ENCODE measurements at places on chromosomes 1 and 21.
A peak's percentile ranks its signal among the peaks of the same experiment; 100 is the strongest.

- DNase-seq = no peak
Measured at GRCh38 chr1:235304549-235305451, 23.2 kb downstream of the ARID4B start.

DNA sequence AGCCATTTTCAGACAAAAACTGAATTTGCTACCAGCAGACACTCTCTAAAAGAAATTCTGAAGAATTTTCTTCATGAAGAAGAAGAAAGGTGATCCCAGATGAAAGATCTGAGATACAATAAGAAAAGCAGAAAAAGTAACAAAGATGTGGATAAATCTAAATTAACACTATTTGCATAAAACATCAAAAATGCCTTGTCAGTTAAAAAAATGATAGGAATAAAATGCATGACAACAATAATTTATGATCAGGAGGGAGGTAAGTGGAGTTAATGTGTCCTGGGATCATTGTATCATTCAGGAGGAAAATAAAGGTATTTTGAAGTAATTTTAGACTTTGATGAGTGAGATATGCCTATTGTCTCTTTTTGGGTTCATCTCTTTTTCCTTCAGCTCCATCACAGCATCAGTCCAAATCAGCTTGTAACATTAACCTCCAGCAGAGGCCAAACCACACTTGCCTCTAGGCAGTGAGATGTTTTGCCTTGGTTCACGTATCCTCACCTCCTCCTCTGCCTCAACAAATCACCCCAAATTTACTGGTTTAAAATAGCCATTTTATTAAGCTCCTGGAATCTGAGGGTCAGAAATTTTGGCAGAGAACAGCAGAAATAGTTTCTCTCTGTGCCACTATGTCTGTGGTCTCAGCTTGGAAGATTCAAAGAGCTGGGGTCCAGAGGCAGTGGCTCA, 76.9 kb upstream of the HIVEP3 start:
- no peak for DNase-seq

DNA sequence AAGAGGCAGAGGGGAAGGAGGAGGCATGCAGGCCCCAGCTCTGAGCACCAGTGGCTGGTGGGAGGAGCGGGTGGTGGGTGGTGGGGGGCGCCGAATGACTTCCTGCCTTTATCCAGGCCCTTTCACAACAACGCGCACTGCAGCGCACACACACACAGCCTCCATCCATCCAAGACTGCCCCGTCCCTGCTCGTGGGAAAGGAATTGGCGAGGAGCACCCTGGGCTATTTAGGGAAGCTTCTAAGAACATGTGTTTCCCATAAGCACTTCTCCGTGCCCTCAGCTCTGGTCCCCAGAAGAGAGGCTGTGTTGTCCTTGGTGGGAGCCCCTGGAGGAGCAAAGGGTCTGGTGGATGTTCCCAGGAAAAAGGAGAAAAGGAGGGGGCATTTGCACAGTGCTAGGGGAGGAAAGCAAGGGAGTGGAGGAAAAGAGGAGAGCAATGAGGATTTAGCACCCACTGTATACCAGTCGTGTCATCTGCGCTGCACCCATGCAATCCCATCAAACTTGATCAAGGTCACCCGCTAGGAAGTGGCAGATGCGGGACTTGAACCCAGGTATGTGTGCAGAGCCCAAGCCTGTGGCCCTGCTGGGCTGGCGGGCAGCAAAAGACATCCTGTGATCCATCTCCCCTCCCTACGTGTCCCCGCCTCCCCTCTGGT, 28.1 kb downstream of the EPHA2 start:
- DNase-seq = no peak

DNA sequence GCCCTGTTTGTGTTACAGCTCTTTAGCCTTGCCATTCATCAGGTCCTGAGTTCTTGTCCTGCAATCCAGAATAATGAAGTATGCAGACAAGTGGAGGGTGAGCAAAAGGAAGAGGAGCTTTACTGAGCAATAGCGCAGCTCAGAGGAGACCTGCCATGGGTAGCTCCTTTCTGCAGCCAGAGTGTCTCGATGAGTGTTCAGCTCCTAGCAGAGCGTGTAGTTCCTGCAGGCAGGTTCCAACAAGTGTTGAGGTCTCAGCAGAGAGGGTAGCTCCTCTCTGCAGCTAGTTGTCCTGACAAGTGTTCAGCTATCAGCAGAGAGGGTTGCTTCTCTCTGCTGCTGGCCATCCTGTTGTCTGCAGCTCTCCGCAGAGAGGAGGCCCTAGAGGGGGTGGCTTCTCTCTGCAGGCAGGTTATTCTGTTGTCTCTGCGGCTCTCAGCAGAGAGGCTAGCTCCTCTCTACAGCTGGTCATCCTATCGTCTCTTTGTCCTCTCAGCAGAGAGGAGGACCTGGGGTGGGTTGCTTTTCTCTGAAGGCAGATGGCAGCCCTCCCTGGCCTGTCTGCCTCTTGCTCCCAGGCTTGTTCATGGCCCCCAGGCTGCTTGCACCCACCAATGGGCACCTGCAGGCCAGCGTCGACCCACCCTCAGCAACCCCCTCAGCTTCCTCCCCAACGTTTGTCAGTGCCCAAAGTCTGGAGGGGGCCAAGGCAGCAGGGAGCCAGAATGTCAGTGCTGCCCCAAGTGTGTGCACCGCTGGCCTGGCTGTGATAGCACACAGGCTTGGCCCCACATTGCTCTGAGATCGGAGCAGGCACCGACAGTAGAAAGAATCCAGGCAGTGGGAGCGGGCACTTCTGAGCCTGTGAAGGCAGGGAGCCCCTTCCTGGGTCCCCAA, 112.5 kb upstream of the RUNX3 start:
- DNase-seq = no peak

DNA sequence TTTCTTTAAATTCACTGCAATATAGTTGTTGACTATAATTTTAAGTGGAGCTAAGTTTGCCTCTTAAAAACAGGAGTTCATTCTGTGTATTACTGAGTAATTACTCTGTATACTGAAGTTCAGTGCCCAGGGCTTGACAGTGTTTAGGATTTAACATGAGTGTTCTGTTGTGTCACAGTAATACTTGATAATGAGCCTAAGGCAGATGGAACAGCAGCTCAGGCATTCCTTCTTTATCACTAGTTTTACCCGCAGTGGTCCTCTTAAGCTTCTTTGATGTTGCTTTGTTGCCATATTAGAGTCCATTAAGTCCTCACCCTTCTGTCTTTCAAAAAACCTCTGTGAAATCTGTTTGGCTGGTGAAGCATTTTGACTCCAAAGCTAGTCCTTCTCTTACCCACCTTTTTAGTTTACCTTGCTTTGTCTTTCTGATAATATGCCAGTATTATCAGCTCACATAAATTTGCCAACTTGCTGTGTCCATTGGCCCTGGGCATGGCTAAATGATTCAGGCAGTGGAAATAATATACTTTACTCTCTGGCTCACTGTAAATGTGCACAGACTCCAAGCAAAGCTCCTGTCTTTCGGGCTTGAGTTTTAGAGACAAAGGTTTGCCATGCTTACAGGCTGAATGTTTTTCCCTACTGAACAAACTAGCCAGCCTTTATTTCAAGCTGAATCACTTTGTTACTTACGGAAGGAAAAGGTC, 17.7 kb downstream of the HIPK1 start:
- DNase-seq = no peak

DNA sequence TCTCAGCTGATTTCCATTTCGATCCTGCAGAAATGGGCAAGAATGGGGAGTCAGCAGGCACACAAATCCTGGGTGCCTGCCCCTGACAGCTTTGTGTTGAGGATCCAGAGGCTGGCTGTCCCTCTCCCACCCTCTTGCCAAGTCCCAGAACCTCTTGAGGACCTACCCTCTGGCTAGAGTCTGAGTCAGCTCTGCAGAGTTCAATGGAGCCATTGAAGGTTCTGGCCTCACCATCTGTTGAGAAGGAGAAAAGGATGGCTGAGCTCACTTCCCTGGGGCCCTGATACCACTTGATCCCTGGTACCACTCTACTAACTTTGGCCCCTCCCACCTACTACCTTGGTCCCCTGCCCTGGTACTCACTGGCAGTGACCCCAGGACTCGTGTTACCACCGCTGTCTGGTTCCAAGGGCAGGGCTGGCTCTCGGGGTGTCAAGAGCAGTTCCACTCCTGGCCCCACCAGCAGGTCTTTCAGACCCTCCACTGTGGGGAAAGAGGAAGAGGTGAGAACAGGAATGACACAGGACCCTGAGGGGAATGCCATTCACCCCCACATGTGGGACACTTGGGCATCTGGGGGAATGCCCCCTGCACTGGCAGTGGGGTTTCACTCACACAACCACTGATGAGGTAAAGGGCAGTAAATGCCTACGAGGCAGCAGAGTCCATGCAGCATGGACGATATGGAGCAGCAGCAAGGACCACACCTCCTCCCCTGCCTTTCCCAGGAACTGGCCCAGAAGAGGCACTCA, 10.5 kb downstream of the RXFP4 start:
- no peak for DNase-seq

DNA sequence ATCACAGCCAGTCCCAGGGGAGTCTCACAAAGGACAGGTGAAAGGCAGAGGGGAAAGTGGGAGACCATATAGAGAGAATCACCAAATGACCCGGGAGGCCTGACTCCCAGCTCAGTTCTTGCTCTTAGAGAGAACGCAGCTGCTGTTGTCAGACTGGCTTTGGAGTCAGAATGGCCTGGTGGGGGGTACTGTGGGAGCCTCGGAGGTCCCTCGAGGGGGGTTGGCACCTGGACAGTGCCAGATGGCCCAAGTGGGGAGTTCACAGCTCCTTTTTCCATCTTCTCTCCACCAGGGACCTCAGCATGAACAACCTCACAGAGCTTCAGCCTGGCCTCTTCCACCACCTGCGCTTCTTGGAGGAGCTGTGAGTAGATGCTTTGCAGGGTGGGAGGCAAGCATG, 31.5 kb downstream of the LGR6 start:
- no peak for DNase-seq

DNA sequence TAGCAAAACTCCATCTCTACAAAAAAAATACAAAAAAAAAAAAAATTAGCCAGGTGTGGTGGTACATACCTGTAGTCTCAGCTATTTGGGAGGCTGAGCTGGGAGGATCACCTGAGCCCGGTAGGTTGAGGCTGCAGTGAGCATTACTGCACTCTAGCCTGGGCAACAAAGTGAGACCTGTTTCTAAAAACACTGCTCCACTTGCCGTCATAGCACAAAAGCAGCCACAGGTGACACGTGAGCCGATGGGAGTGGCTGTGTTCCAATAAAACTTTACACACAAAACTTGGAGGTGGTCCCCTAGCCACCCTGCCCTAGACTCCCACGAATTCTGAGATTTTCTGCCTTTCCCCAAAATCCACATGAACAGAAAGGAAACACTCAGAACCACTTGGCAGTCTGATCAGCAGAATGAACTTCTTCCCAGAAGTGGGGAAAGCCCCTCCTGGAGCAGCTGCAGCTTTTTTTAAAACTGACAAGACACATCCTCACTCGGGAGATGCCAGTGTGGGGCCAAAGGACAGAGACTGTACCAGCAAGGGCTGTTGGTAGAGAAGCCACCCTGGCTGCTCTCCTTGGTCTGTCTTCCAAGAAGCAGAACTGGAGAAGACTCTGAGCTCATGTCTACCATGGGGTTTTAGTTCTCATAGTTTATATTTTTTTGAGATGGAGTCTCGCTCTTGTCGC, 23.3 kb downstream of the PLEKHM2 start:
- DNase-seq = no peak

GRCh38 chr1:198763298-198763714, 124.5 kb downstream of the PTPRC start:
- DNase-seq = peak; percentile 55

GRCh38 chr1:247332623-247333361, 1.1 kb upstream of the ZNF496 start:
- DNase-seq = peak; percentile 31

- DNase-seq = no peak
Measured at GRCh38 chr1:222461941-222462340, 86.0 kb downstream of the HHIPL2 start.

- DNase-seq = no peak
Measured at GRCh38 chr1:27026621-27027574, 14.2 kb upstream of the TENT5B start.

DNA sequence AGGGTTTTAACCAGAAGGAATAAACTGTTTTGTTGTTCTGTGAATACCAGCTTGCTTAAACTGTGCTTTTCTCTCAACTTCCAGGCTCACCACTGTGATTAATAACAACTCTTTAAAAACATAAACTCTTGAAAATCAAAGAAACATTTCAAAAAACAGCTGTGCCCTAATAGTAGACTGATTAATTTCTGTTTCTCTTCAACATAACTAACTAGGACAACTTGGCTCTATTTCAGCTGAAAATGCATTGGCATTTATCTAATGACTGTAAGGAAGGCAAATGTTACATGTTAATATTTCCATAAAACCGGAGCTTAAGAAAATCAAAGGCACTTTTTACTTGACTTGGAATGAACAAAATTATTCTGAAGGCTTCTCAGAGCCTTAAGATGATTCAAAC, 656.1 kb upstream of the NEGR1 start:
- no peak for DNase-seq

- DNase-seq = no peak
Measured at GRCh38 chr1:208449951-208450350, 205.8 kb upstream of the PLXNA2 start.

GRCh38 chr1:36126005-36126716, 1.1 kb upstream of the COL8A2 start:
- no peak for DNase-seq

DNA sequence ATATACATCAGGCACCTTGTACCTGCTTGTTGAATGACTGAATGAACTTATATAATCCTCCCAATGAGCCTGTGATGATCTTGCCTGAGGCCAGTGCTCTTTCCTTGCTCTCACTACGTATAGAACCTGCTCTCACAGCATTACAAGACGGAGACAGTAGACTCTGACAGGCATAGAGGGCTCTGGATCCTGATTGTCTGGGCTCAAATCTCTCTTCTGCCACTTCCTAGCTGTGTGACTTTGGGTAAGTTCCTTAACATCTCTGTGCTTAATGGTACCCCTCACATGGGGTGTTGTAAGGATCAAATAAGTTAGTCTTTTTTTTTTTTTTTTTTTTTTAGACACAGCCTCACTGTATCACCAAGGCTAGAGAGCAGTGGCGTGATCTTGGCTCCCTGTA, 4.2 kb upstream of the MAN1C1 start:
- DNase-seq = no peak

DNA sequence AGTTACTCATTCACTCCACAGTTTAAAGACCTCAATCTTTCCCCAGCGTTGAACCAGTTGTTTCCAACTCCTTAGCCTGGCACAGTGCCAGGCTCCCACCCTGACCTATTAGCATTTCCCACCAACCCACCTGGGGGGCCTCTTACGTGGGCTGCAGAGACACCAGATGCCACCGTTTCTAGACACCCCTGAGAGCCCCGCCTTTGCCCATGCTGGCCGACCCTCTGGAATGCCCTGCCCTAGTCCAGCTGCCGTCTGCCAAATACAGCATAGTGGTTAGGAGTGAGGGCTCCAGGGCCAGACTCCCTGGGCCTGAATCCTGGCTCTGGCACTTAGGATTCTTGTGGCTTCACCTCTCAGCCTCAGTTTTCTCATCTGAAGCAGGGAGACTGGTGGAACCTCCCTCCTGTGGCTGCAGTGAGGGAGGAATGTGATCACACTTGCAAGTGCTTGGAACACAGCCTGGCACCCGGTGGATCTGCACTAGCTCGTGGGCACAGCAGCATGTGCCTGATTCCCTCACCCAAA, 65.2 kb downstream of the TMCO4 start:
- no peak for DNase-seq

- DNase-seq = no peak
Measured at GRCh38 chr1:168161459-168161858, 17.3 kb upstream of the TIPRL start.

- no peak for DNase-seq
Measured at GRCh38 chr1:191043066-191043465, 565.4 kb upstream of the BRINP3 start.

All from globus pallidus (tissue), 1 donor.